ENCODE measurements at places on chromosomes 5 and 9.
A peak's percentile ranks its signal among the peaks of the same experiment; 100 is the strongest.

GRCh38 chr9:80437825-80438224 lies 866.1 kb downstream of the TLE4 start:
- no peak for DNase-seq

DNA sequence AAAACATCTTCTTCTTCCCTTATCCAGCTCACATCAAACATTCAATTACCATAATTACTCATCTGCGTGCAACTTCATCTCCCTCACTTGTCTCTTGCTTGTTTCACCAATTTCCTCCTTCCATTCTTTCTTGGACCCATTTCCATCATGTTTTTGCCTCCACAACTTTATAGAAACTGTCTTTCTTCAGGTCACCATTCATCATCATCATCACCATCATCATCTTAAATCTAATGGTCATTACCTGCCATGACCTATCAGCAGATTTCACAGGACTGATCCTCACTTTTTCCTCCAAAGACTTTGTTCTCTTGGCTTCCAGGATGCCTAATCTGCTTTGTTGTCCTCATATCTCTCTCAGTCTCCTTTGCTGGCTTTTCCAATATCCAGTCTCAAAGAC lies 495.6 kb downstream of the DNAH5 start:
- no peak for DNase-seq

DNA sequence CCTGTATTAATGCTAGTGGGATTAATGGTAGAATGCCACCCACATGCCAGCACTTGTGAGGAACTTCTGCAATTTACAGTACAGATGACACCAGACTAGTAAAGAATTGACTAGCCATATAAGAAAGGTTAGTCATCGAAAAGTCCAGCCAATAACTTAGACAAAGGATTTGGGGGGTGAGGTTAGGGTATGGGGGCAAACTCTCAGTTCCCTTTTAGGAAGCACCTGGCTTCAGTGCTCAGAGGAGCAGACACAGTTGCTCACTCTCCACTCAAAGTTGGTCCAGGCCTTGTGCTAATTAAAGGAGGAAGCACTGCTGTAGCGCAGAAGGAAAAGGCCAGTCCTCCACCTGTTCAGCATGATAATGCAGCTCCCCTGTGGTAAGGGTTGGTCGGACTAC lies 25.2 kb downstream of the TGFBR1 start:
- no peak for DNase-seq

- no peak for DNase-seq
Observed at GRCh38 chr9:124757616-124758015, 13.5 kb downstream of the NR6A1 start.

GRCh38 chr5:15446552-15446951 lies 53.4 kb upstream of the FBXL7 start:
- no peak for DNase-seq

- no peak for DNase-seq
Observed at GRCh38 chr5:178247481-178248456, 15.2 kb upstream of the PHYKPL start.

DNA sequence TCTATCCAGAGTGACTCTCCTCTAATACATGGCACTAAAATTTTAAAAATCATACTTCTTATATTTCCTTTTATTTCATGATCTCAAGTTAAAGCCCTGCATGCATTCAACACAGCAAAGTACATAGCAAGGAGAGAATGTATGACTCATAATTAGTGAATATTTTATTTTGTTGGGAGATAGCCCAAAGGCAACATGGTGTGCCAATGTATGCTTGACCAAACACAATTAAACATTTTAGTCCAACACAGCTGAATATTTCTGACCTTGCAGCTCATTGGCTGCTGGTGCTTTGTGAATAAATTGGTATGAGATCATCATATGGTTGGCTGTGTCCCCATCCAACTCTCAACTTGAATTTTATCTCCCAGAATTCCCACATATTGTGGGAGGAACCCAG lies 103.5 kb downstream of the NPR3 start:
- no peak for DNase-seq

- no peak for DNase-seq
Observed at GRCh38 chr5:57324181-57324580, 150.3 kb downstream of the GPBP1 start.

DNA sequence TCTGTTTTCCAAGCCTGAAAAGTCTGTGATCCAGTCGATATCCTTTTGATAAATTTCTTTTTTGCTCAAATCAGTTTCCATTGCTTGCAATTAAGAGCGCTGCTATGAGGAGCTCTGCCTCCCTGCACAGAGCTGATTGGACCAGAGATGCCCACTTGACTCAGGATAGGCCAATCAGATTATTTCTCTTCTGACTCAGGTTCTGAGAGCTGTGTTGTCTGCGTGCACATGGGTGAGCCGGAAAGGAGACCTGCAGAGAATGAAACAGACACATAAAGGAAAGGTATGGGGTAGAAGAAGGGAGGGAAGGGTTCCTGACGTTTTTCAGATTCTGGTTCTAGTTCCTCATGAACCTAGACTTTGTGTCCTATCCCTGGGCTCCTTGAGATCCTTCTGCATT lies 15.8 kb upstream of the FABP6 start:
- no peak for DNase-seq

DNA sequence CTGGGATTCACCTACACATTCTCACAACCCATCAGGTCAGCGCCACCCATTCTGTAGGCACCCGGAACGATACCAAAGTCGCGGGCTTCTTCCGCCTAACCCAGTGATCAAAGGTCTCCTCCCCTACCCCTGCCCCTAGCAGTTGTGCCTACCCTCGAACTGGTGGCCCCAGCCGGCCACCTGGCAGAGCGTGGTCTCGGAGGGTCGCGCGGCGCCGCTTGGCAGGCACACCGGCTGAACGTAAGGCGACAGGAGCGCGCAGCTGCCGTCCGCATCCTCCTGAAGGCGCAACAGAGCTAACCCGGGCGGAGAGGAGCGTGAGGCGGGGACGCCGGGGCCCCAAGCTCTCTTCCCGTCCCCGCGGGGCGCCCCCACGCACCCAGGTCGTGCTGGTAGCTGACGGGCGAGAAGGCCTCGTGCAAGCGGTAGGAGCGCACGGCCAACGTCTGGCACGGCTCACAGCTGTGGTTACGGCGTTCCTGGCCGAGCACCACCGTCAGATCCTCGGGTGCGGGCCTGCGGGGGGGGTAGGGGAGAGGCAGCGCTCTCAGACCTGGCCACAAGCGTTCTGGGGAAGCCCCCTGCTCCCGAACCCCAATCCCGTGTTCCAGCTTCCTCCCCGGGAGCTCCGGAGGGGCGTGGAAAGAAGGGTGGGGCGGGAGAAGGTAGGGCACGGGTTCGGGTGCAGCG lies 2.8 kb upstream of the PFN3 start:
- DNase-seq = peak; percentile 75

- DNase-seq = no peak
Observed at GRCh38 chr5:106097340-106097739, 1573.4 kb downstream of the EFNA5 start.

DNA sequence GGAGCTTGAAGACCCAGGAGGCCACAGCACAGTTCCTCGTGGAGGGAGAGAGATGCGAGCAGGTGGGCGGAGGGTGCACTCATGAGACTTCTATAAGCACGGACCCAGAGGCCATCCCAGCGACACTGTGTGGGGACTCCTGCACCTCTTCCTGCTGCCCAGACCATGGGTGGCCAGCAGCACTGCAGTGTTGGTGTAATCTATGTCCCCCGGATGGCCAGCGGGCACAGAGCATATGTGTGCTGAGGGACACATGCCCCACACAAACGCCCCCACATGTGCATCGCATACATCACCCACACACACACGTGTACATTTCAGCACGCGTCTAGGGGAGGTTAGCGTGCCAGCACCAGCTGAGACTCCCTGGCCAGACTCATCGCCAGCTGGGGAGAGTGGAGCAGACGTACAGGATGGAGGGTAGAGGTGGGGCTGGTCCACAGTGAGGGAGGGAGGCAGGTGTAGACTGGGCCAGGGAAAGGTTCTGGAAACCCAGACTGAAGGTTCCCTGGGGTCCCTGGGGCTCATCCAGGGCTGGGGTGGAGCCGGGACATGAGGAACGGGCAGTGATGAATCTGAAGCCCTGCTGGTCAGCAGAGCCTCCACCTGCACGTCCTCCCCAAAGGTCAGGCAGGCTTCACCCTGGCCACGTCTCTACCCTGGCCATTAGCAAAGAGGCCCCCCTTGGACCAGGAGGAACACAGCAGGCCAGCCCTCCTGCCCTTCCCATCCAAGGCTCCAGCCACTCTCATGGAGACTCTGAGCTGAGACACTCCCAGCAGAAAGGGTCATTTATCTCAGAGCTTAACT lies 27.6 kb downstream of the ADAMTS2 start:
- DNase-seq = no peak

DNA sequence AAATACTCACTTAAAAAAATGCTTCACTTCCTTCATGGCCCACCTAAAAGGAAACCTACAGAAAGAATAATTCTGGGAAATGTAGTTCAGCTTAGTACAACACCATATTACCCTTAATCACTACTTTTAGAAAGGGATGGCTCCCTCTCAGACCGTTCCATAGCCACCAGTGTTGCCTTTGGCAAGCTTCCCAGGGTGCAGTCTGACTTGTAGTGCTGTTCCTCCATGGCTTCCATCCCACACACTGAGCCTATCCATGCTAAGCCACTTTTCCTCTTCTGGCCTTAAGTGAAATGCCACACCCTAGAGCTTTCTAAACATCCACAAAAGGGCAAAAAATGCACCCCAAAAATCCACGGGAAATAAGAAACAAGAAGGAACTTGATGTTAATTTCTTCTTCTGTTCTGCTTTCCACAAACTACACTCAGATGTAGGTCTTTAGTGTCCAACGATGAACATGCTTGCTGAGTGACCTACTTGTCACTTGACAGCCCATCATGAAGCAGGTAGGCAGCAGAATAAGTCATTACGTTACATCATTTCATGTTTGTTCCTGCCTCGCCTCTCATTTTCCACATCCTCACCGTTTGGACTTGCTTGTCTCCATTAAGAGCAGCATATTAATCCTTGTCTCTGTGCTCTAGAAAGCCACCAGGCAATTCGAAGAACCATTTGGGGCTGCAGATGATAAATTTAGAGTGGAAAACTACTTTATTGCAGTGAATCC lies 391.1 kb upstream of the GRAMD2B start:
- no peak for DNase-seq

- no peak for DNase-seq
Observed at GRCh38 chr5:80620211-80620610, 34.2 kb upstream of the MSH3 start.

- no peak for DNase-seq
Observed at GRCh38 chr5:5880077-5880763, 457.7 kb downstream of the ICE1 start.

DNA sequence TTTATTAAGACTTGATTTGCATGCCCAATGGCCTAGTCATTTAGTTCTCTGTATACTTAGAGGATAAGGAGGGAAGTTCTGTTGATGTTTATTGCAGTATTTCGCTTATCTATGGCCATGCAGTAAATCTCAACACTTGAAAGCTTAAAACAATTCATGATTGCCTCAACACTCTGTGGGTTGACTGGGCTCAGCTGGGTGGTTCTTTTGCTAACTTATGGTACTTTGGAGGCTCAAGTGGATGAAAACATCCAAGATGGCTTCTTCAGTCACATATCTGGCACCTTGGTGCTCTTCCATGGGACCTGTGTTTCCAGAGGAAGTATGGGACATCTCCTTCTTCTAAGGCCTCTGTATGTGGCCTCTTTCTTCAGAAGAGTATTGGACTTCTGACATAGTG lies 10.3 kb upstream of the ROR2 start:
- DNase-seq = no peak

DNA sequence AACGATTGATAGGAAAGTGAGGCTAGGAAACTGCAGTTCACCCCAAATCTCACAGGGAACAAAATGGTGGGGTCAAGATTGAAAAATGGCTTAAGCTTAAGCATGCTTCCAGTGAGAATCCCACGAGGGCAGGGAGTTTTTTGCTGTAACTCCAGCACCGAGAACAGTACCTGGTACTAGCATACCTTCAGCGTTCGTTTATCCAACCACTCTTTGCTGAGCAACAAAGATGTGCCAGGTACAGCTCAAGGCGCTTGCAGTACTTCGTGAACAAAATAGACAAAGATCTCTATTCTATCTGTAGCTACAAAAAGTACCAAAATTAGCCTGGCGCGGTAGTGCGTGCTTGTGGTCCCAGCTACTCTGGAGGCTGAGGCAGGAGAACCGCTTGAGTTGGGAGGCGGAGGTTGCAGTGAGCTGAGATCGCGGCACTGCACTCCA lies 778 bp upstream of the PPP6C start:
- peak; percentile 50 for DNase-seq

DNA sequence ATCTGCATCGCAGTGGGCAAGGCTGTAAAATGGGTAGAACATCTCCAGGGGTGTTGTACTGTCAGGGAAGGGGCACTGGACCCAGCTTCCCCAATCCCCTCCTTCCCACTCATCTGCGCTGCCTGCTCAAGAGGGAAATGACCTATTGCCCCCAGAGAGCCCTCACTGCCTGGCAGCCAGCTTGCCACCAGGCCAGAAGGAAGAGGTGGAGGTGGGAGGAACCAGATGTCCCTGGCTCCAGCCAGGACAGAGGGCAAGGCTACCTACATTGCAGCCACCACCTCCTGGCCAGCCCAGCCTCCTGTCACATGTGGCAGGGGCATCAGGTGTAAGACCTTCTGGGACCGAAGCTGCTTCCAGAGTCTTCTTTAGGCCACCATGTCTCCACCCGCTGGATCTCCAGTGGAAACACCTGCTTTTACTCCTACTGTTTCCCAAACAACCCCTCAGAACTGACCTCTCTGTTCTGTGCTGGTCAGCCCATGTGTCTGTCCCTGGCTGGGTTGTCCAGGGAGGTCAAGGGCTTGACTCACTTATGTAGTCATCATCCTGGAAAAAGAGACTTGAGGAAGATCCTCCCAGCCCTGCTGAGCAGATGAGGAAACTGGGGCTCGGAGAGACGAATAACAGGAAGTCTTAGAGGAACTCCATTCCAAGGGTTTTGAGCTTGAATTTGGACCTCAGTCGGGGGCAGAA lies 42.3 kb downstream of the JADE2 start:
- no peak for DNase-seq

GRCh38 chr5:54658010-54658409 lies 140.5 kb downstream of the SNX18 start:
- DNase-seq = no peak

GRCh38 chr9:123586275-123586674 lies 230.3 kb downstream of the CRB2 start:
- DNase-seq = no peak

DNA sequence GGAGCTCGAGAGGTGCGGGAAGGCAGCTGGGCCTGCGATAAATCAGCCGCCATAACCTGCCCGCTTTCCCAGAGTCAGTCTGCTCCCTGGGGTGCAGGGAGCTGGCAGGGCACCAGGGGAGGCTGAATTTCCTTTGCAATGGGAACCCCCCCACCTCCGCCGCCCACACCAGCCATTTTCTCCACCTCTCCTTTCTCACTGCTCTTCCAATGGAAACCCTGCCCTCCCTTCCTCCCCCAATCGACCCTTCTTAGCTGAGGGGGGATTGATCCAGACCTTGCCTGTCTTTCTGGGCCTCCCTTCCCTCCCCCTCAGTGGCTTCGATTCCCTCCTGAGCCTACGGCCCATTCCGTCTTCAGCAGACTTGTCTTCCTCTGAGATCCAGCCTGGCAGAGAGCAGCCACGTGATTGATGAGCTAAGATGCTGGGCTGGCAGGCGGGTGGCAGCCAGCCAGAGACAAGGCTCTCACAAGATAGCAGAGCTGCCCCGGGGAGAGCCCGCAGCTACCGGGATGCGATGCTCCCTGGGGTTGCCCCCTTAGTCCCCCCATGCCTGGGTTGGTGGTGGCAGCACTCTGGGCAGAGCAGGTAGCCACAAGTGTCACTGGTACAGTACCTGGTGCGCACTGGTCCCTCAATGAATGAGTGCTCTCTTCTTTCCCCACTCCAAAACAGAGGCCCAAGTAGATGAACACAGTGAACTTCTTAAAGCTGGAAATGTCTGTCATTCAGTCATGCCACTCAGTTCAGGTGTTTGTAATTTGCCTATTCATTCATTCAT lies 53.7 kb upstream of the FABP6 start:
- no peak for DNase-seq

- DNase-seq = no peak
Observed at GRCh38 chr5:96997265-96997859, 61.5 kb downstream of the LNPEP start.

All from T-helper 2 cell (primary cell).